ENCODE measurements at places on chromosomes 1 and 21.

DNA sequence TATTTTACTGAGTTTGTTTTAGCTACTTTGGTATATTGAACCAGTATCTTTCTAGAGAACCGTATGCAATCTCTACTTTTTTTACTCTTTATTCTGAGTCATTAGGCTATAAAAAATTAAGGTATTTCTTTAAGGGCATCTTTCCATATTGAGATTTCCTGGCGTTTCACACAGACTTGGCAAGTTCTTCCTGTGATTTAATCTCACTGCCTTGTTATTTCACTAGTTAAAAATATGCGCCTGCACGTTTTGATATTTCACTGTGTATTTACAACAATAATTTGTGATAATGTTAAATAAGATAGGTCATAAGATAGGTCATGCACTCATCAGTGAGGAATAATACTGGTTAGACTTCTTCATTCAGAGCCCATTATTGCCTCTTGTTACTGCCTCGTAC lies 16.2 kb upstream of the CR1L start:
- DNase-seq = no peak

GRCh38 chr1:116777831-116778830 lies 23.9 kb downstream of the CD2 start:
- no peak for DNase-seq

DNA sequence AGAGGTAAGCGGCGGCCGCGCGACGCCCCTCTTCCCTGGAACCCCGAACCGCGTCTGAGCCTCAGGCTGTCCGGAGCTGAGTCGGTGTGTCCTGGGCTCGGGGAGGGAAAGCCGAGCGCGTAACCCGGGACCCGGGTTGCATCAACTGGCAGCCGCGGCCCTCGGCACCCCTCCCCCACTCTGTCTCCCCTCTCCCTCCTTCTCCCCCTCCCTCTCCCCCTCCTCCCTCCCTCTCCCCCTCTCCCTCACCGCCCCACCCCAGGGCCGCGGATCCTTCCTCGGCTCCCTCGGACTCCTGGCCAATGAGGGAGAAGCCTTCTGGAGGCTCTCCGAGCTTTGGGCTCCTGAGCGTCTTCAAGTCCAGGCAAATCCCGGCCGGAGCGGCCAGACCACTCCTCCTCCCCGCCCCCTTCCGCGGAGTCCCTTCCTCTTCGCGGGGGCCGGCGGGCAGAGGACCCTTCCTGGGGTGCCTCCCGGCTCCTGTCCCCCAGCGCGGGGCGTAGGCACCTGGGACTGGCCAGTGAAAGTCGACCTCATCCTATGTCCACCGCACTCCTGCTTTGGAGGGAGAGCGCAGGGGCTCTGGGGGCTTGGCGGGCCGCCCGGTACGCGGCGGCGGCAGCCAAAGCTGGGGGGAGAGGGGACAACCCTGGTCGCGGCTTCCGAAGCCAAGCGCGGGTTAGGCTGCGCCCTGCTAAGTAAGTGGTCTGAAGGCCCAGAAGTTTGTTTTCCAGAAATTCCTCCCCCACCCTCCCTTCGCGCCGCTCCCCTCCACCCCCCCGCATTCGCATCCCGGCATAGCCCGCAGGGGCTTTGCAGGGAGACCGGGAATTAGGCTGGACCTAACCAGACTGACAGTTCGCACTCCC lies 850 bp downstream of the SESN2 start:
- DNase-seq = no peak

DNA sequence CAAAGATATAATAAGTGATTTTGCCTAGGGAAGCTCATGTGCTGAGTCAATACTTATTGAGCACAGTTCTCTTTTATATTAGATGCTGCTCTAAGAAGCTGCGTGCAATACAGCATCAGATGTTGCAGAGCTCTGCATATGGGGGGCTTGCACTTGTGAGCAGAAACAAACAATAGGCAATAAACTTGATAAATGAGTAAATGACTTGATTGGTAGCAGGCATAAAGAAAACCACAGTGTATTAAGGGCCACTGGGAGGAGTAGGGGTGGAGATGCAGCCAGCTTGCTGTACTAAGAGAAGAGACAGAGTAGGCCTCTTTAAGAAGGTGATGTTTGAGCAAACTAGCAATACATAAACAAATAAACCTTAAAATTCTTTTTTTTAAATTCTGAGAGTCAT lies 598.5 kb upstream of the ADAMTS5 start:
- DNase-seq = no peak

DNA sequence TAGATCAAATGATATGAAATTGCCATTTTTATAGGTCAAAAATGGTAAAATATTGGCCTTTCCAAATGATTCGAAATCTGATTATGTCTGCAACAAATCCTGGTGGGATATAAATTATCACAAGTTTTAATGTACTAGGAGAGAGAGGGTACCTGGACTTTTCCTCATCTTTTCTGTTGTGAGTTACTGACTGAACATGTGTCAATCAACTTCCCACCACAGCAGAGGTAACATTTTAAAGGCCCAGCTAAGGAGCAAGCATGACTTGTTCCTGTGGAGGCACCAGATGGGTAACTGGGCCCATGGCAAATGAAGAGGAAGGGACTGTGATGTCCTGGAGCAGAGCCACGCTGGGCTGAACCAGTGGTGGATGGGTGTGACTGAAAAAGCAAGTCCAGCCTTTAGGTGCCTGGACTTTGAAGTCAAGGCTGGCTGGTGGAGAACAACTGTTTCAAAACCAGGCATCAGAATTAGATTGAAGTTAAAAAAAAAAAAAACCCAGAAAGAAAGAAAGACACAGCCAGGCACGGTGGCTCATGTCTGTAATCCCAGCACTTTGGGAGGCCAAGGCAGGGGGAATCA lies 6.6 kb downstream of the MR1 start:
- no peak for DNase-seq

DNA sequence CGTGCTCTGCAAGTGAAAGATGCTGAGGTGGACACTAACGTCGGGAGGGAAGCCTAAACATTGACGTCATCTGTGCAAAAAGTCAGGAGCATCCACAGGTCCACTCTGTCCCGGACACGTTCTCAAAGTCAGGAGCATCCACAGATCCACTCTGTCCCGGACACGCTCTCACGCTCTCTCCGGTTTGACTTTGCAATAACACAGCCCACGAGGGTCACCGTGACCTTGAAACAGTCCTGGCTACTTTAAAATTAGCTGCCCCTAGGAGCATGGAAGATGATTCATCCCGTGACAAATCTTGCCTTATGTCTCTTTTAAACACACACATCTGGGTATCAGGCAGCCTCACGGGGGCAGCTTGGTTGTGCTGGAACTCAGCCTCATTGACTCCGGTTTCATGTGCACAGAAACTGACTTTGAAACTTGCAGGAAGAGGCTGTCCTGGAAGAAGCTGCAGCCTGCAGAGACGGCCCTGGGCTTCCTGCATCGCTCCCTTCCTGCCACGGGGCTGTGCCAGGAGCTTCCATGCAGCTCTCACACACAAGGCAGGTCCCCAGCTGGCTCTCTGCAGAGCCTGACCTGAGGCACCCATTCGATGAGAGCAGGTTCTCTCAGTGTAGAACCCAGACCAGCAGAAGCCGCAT lies 18.1 kb upstream of the COL18A1 start:
- DNase-seq = no peak

Data from stimulated activated CD8-positive, alpha-beta memory T cell treated with anti-CD3 and anti-CD28 coated beads, Interleukin-7, amount 100 ng/mL, for 1 hour (primary cell).